NCI-H2107 (cell line): ENCODE measurements at places on chromosomes 6 and 20.
A peak's percentile ranks its signal among the peaks of the same experiment; 100 is the strongest.

DNA sequence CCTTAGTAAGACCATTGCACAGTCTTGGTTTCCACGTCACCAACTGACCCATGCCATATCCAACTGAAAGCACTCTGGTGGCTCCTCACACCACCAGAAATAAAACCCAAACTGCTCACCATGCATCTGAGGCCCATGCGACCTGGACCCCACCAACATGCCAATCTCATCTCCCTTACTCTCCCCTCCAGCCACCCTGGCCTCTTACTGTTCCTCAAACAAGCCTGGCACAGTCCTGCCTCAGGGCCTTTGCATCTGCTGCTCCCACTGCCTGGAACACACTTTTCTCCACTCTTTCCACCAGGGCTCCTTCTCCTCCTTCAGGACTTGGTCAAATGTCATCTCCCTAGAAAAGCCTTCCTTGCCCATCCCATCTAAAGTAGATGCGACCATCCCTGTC lies 8.7 kb downstream of the PREX1 start:
- no peak for DNase-seq

DNA sequence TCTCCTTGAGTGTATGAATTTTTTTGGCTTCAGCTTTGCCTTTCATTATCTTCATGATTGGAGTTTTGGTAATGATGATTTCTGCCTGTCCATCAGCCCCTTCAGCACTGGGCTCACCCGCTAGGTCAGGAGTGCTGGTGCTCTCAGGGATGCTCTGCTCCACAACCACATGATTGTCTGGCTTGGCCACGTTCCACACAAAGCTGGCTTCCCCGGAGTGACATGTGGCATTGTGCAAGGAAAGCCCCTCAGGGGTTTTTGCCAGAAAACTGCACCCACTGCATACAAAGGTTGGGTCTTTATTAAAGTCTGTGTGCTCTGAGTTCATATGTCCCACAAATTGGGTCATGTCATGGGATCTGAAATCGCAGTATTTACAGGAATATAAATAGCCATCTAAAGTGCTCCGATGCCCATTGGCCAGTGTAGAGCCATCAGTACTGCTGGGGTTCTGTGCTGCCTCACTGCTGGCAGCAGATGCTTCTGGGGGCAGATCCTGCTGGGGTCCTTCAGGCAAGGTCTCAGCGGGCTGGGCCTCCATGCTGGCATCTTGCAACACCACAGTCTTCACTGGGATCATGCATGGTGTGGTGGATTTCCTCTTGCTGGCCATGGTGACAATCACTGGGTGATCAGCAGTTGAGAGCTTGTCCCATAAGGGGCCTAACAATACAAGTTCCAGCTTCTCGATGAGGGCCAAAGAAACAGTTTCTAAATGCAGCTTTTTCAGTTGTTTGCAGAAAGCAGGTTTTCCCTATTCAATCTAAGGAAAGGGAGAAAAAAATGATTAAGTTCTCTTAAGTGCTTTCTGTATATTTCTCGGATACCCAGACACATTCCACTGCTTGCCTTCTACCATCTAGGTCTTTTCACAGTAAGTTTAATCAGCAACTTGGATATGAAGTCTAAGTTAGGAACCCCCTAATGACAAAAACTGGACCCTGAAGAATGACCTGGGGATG lies 67.2 kb downstream of the PLCG1 start:
- no peak for DNase-seq

GRCh38 chr20:50320901-50321796 lies 130.5 kb downstream of the CEBPB start:
- DNase-seq, result no peak

- no peak for DNase-seq
Measured at GRCh38 chr6:100944644-100945043, 63.5 kb upstream of the ASCC3 start.

DNA sequence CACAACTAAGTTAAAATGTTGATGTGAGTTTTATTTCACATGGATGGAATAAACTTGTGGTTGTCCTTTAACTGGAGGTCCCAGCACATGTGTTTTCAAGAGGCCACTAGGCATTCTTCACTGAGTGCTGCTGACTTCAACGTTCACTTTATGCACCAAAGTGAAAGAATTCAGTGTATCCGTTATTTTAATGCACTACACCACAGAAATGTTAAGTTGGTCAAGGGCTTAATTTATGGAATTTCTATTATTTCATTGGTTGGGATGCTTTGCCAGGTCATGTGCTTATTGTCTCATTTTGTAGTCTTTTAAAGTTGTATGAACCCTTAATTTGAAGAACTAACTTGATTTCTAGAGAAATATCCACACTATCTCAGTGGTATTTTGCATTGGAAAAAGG lies 106.4 kb downstream of the PPP1R14C start:
- no peak for DNase-seq

GRCh38 chr6:110814102-110815014 lies 911 bp downstream of the CDK19 start:
- no peak for DNase-seq

GRCh38 chr20:58550275-58551059 lies 35.3 kb upstream of the APCDD1L start:
- no peak for DNase-seq

DNA sequence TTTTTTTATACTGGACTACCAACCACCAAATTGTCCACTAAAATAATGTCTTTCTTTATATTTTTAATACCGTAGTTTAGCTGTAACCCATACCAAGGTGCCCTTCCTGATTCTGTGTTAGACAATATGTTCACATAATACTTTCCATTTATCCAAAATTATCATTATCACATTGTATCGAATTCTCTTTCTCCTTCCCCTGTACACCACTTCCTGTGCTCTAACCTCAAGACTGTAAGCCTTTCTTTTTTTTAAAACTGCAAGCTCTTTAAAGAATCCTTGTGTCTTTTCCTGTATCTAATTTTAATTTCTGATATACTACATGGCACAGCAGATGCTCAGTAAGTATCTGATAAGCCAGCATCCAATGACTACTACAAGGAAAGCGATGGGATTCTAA lies 917.5 kb downstream of the EYS start:
- no peak for DNase-seq

GRCh38 chr6:90003069-90003795 lies 109.0 kb downstream of the GJA10 start:
- no peak for DNase-seq

GRCh38 chr6:101351173-101351572 lies 42.3 kb upstream of the GRIK2 start:
- no peak for DNase-seq

DNA sequence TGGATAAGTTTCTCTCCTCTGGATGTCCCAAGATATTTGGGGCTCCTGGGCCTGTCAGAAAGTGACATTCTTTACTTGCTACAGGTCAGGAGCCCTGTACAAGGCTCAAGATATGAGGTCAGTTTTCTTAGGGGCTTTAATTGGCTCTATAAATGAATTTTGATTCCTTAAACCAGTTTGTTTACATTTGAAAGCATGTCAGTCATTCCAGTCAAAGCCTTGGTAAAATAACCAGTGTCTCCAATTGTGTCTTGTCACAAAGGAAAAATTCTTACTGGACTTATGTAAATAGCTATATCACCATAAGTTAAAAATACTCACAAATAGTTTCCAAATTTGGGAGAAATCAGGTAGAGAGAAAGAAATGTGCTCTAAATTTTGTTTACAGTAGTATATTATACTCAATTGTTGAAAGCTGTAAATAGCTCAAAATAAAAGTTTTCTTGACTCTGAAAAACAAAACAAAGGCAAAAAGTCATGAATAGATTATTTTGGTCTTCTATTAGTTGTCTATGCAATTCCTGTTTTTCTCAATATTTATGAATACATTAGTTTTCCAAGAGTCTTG lies 22.9 kb downstream of the RNF182 start:
- DNase-seq, result no peak

DNA sequence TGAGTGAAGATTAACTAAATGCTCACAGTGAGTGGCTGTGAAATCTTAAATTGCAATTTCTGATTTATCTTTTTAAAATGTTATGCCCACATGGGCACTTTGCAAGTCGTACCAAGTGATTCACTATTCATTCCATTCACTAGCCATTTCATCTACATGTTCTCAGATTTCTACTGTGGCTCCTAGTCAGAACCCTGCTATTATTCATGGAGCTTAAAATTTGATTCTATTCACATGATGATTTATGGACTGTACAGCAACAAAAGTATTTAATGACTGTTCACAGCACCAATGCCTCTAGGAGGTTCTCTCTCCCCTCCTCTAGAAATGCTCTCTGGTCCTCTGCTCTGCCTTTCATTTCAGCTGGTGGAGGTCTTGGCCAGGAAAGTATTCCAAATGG lies 133.5 kb upstream of the MAP3K7 start:
- DNase-seq, result peak; percentile 32

- DNase-seq, result no peak
Measured at GRCh38 chr6:73671911-73672685, 18.3 kb upstream of the SLC17A5 start.

GRCh38 chr6:134061440-134061839 lies 9.0 kb upstream of the SLC2A12 start:
- DNase-seq, result no peak

DNA sequence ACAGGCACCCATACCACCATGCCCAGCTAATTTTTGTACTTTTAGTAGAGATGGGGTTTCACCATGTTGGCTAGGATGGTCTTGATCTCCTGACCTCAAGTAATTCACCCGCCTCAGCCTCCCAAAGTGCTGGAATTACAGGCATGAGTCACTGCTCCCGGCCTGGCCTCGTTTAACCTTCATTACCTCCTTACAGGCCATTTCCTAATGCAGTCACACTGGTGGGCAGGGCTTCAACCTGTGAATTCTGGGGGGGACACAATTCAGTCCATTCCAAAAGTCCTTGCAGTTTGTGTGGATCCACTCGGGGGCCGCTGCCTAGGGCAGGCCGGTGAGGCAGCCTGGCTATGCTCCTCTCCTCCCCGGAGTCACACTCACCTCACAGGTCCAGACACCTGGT lies 112.4 kb upstream of the SNX9 start:
- DNase-seq, result no peak

DNA sequence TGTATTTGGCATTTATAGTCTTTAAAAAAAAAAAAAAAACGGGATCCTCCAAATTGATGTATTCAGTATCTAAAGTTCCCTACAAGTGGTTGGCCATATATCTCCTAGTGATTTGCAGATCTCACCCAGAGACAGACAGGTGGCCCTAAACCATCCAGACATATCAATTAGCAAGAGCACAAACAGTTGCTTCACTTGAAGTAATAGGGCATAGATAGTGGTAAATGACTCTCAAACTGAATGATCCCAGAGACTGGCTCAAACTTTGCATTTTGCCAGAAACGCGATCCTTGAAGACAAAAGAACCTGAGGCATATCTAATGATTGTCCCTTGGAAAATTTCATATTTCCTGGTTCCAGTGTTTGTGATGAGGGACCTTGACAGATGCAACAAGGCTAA lies 54.6 kb downstream of the HMGCLL1 start:
- no peak for DNase-seq

GRCh38 chr6:135087403-135087802 lies 32.8 kb upstream of the HBS1L start:
- DNase-seq, result no peak

- no peak for DNase-seq
Measured at GRCh38 chr20:26315054-26315453, 618.4 kb upstream of the ZNF337 start.

DNA sequence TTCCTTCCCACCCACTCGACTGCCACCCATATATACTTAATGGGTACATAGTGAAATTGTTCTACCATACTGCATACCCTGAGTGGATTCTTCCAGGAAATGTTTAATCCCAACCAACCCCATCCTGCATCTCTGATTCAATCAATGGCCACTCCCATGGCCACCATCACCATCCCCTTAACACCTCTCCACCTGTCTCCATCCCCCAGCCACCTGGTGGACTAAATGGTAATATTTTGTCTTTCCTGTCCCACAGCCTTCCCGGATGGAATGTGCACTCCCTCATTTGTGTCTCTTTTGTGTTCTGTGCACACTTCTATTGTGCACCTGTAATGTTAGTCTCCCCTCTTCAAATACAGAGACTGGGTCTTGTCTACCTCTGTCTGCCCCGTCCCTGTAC lies 259.9 kb downstream of the ALDH8A1 start:
- no peak for DNase-seq

- DNase-seq, result no peak
Measured at GRCh38 chr6:9417400-9417799, 982.1 kb upstream of the SLC35B3 start.

GRCh38 chr6:16514249-16514648 lies 247.0 kb downstream of the ATXN1 start:
- no peak for DNase-seq

GRCh38 chr6:122894791-122895190 lies 101.2 kb upstream of the CLVS2 start:
- DNase-seq, result peak; percentile 2

- DNase-seq, result no peak
Measured at GRCh38 chr6:111757342-111757741, 115.9 kb downstream of the FYN start.

GRCh38 chr6:106387875-106388274 lies 27.4 kb downstream of the CRYBG1 start:
- no peak for DNase-seq

GRCh38 chr6:90193359-90193758 lies 103.3 kb downstream of the BACH2 start:
- DNase-seq, result no peak

- no peak for DNase-seq
Measured at GRCh38 chr6:36492621-36493020, 49.8 kb downstream of the KCTD20 start.

- DNase-seq, result no peak
Measured at GRCh38 chr20:63172726-63173125, 43.2 kb downstream of the YTHDF1 start.

GRCh38 chr6:150324044-150324443 lies 44.8 kb upstream of the IYD start:
- DNase-seq, result no peak

DNA sequence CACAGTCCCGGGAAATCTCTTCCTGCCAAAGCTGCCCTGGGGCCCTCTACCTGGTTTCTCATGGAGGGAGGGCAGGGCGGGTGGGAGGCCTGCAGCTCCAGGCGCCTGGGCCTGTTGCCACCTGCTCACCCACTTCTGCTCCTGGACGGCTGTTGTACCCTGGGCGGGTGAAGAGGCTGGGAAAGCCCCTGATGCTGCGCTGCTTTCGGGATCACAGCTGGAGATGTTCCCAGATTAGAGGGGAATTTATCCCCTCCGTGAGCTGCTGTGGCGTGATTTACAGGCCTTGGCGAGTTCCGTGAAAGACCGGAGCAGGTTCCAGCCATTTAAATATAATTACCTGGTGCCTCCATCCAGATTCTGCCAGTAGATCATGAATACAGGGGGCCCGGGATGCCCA lies 12.3 kb upstream of the VSTM2L start:
- DNase-seq, result no peak
